ENCODE measurements at places on chromosomes 3 and 15.

GRCh38 chr3:165185707-165186327, 10.4 kb downstream of the SLITRK3 start:
- peak; percentile 14 for DNase-seq

- no peak for DNase-seq
These were observed 37.1 kb downstream of the SLC12A8 start for GRCh38 chr3:125175295-125176078.

- no peak for DNase-seq
These were observed 229.7 kb upstream of the EIF1B start for GRCh38 chr3:40079847-40080240.

DNA sequence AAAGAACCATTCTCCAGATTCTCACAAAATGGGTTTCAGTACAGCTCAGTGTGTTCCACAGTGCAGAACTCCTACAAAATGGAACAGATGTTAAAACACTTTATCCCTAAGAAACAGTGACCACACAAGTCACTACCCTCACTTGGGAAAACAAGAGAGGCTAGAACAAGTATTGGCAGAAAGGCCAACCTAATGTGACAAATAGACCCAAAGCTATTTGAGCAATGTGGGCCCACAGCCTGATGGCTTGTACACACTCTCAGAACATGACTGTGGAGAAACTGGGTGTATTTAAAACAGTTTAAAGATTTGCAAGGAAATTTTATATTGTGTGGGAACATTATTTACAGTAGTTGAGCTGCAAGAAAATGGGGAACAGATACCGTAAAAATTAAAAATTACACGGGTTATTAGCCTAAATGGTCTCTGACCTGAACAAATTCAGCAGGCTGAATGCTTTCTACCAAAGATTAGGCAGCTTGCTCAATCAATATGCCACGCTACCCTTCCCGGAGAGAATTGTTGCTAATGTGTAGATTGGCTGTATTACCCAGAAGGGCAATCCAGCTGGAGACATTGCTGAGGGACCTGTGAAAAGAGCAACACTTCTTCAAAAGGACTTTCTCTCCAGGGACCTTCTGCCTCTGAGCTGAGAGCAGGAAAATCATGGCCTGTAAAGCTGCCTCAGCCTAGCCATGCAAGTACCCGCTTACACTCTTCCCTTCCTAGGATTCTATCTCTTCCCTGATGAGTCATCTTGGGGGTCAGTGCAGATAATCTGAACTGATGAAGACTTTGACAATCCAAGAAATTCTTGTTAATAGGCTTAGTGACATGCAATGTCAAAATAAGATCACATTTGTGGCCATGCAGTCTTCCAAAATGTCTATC, 97.1 kb downstream of the STRIT1 start:
- no peak for DNase-seq

GRCh38 chr3:46222435-46223161, 14.5 kb upstream of the CCR1 start:
- DNase-seq, result no peak

- no peak for DNase-seq
These were observed 1110.1 kb downstream of the TBL1XR1 start for GRCh38 chr3:176087066-176087697.

GRCh38 chr3:134103470-134103869, 73.7 kb upstream of the SLCO2A1 start:
- DNase-seq, result no peak

DNA sequence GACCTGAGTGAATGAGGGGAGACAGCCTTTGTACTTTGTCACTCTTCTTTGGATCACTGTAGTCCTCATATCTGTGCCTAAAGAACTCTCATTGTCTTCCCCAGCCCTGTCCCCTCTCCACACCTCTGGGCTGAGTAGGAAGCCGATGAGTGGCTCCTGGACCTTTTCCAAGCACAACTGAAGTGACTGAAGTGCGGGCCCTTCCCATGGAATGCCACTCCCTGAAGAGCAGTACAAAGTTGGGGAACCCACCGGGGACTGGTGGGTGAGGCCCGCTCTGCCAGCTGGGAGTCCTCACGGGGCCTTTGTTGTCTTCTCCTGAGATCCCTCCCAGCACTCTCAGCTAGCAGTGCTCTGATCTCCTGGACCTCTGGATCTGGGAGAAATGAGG, 90.1 kb downstream of the AAGAB start:
- DNase-seq, result no peak

DNA sequence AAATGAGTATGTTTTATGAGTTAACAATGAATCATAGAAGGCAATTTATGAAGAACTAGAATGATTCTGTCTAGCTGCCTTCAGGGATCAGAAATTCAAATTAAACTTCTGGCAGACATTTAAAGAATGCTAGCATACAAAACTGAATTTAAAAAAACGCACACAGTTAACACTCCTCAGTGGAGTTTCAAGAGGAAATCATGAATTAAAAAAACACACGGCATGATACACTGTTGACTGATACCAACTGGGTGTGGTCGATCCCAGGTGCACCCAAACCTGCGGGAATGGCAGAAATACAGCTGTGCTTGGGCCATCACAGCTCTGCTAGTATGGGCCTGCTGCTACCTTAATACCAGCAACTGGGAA, 526.0 kb downstream of the FOXP1 start:
- no peak for DNase-seq

- DNase-seq, result no peak
These were observed 545.0 kb upstream of the TBL1XR1 start for GRCh38 chr3:177742273-177742672.

DNA sequence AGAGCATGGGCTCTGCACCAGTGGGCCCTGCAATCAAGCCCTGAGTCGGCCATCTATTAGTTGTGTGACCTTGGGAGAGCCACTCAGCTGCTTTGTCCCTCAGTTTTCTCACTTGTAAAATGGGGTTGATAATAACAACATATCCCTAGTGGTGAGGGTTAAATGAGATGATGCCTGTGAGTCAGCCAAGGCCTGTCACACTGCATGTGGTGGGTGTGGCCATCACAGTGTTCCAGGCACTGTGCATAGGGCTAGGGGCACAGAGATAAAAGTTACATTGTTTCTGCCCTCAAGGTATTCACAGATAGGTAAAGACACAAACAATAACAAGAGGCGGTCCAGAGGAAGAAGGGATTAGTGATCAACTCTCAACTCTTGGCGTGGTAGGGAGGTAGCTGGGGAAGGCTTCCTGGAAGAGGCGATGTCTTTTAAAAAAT, 19.5 kb downstream of the SMAD6 start:
- no peak for DNase-seq

DNA sequence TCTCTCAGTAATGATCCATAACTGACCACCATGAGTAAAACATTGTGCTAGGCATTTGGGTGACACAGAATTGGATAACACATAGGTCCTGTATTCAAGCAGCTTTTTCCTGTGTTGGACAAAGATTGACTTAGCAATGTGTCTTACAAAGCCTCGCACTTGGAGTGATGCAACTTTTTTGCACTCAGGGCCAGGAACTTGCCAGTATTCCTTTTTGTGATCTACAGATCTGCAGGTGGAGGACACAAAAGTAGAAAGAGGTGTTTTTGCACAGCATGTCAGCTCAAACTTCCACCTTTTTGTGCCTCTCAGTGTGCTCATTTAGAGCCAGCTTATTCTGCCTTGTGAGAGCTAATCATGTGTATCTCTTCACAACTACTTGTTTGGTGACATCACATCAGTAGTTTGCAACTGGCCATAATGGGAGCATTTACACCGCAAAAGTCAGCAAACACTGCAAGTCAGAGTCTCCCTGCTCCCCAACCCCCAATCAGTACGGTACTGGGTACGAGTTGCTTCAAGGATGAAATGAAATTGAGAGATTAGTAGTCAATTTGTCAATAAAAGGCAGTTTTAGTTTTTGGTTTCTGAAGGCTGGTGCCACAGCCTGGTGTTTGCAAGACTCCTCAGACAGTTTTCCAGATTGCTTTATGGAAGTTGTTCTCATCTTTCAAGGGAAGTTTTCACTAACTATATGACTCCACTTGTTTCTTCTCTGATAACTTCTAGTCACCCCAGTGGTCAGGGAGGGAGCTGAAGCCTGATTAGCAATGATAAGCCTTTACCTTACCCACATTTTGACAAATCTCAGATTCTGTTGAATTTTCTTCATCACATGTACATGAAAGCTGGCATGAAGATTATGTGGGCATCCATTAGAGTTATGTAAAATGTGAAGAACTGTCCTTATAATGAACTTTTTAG, 149.1 kb downstream of the PDCD6IP start:
- no peak for DNase-seq

DNA sequence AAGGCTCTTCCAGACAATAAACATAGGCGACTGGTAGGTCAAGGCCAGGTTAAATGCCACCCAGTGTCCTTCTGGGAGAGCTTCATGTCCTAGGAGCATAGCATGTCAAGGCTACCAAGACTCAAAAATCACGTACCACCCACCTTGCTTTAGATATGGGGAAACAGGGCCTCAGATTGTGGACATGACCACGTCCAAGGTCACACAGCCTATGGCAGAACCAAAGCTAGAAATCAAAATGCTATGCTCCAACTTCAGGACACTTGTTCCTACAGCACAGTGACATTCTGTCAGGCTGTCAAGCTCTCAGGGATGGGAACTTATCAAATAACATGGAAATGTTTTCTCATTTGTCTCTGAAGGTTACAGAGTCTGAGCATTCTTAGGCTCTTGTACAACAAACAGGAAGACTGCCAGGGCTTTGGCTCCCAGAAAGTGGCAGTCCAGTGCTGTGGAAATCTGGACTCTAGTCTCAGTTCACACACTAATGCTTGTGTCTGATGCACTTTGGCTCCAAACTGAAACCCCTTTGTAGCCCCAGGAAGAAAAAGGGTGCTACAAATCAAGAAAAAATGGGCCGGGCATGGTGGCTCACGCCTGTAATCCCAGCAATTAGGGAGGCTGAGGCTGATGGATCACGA, 170.4 kb upstream of the LPP start:
- no peak for DNase-seq

- no peak for DNase-seq
These were observed 52.0 kb downstream of the DNAJC13 start for GRCh38 chr3:132469326-132469725.

DNA sequence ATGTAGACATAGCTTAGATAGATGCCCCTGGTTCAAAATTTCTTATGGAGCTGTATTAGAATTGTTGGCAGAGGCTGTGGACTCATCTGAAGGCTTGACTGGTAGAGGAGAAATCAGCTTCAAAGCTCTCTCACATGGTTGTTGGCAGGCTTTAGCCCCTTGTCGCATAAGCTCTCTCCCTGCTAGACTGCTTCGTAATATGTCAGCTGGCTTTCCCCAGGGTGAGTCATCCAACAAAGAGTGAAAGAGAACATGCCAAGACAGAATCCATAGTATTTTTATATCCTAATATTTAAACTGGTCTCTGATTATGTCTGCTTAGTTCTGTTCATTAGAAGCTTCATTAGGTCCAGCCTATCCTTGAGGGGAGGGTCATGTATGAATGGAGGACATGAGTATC, 427.4 kb upstream of the NAALADL2 start:
- DNase-seq, result no peak

DNA sequence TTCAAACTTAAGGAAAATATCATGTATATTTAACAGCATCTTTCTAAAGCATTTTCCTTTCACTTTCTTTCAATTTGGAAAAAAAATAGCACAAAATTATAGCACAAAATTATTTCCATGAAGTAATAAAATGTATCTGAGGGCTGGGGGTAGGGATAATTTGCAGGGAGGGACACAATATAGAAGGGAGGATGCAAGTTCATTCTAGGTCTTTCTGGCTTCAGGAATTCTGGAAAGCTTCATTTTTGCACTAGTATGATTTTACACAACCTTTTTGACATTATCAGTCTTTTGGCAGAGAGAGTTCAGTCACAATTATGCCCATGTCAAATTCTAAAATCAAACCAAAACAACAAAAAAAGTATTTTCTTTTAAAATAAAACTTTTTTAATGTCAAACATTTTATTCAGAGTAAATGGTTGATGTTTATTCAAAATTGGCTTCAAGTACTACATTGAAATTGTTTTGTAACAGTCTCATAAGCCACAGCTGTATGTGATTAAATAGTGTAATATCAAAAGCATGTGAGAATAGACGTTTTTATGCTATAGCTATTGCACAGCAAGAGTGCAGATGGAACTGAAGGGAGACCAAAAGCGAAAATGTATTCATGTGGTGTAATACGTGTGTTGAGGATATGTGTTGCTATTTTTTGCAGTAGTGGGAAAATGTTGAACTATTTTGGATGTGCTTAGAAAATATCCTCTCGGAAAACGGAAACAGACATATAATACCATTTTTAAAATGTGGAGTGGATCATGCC, 5.8 kb downstream of the RBMS3 start:
- no peak for DNase-seq

- no peak for DNase-seq
These were observed 57.6 kb downstream of the TAFA4 start for GRCh38 chr3:68874551-68875348.

DNA sequence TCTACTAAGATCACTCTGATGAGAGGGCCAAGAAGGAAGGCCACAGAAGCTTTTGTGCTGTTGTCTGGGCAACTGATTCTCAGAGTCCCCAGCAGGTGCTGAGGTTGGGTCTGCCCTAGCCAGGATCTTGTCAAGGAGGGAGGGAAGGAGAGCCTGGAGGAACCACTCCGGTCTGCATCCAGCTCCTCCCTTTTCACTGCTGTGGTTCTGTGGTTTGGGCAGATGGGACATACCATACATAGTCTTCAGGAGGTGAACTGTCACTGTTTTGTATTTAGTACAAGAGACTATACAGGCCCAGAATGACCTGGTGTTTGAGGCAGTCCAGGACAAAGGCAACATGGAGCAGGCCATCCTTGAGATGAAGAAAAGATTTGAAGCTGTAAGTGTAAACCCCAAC, 21.9 kb downstream of the C3orf62 start:
- DNase-seq, result no peak

GRCh38 chr3:15287565-15288330, 44.6 kb downstream of the SH3BP5 start:
- DNase-seq, result no peak

- no peak for DNase-seq
These were observed 271.8 kb downstream of the MECOM start for GRCh38 chr3:169391672-169392071.

DNA sequence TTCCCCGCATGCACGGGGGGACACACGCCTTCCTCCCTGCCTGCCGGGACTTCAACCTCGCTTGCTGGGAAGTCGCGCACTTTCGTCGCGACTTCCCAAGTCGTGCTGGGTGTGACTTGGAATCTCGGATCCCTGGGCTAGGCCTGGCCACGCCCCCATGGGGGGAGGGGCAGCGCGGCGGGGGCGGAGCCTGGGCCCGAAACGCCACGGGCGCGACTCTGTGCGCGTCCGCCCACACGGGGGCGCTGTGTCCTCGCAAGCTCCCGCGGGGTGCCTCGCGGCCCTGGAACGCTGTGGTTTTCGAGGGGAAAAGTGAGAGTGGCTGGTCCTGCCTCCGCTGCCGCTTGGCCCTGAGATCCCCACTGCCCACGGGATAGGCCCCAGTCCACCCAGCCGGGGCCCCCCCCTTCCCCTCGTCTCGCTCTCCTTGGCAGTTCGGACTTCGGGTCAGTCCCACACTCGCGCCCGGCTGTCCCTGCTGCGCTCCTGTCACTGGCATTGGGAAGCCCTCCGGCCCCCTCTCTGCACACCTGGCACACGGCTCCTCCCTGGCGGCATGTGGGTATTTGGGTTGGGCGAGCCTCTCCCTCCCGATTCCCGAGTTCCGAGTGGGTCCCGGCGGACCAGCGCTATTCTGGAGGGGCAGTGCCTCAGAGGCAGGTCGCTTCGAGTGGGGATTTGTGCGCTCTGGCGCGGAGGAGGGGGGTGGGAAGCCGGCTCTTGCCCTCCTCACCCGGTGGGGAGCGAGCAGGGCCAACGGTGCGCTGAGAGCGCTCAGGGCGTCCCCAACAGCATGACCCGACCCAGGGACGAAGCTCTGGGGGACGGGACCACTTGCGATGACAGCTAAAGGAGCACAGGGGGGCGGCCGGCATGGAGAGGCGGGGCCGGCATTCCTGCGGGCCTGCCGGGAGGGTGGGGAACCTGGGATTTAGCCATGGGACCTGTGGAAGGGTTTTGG, 23.6 kb downstream of the SEC61A1 start:
- DNase-seq, result peak; percentile 79

Data from NCI-H187 (cell line).